ENCODE measurements at places on chromosomes 3 and 15. TPM values are rescaled to one million over a fixed set of nuclear protein-coding genes. Genes with fewer than 3 reads are reported as not detected.
A peak's percentile ranks its signal among the peaks of the same experiment; 100 is the strongest.

GRCh38 chr15:75749820-75750219, 37.2 kb upstream of the CSPG4 start:
- no peak for DNase-seq

- DNase-seq, result no peak
These were observed 21.3 kb downstream of the RAB6B start for GRCh38 chr3:133874344-133874743.

GRCh38 chr3:16599694-16600093, 5.5 kb downstream of the DAZL start:
- DNase-seq, result no peak

GRCh38 chr3:121992601-121993560, 29.2 kb downstream of the ILDR1 start:
- DNase-seq, result no peak

- no peak for DNase-seq
These were observed 23.0 kb downstream of the CP start for GRCh38 chr3:149198611-149199010.

GRCh38 chr15:49720261-49720660, 99.4 kb downstream of the DTWD1 start:
- no peak for DNase-seq

- DNase-seq, result no peak
These were observed 6.9 kb upstream of the CFAP20DC start for GRCh38 chr3:59056706-59057105.

- DNase-seq, result no peak
These were observed 127.0 kb downstream of the LIPC start for GRCh38 chr15:58558777-58559176.

- no peak for DNase-seq
These were observed 2.4 kb downstream of the RASA2 start for GRCh38 chr3:141489203-141489602.

DNA sequence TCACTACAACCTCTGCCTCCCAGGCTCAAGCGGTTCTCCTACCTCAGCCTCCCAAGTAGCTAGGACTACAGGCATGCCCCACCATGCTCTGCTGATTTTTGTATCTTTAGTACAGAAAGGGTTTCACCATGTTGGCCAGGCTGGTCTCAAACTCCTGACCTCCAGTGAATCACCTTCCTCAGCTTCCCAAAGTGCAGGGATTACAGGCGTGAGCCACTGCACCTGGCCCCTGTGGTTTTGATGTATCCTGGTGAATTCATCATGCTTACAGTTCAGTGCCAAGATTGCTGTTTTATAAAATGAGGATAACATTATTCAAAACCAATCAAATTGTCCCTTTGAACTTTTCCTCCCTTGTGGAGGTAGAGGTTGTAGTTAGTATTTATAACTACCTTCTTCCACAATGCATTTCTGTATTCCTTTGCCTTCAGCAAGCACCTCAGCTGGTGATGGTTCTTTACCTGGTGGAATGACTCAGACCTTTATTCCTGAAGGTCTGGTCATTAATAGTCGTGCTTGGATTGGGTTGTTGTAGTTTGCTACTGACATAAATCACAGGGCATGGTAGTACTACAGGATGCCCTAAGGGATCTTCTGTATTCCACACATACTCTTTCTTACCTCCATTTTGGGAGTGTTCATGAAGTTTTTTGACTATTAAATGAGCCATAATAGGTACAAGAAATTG, 76.9 kb downstream of the UBP1 start:
- DNase-seq, result peak; percentile 81

- DNase-seq, result no peak
These were observed 32.1 kb upstream of the TJP1 start for GRCh38 chr15:29854413-29854812.

- DNase-seq, result no peak
These were observed 366.3 kb downstream of the TIGIT start for GRCh38 chr3:114660124-114660523.

FMN1 gene
- 1.7 TPM for total RNA-seq

DTX3L gene
- 57.0 TPM for total RNA-seq

GOLGA6B gene
- not detected for total RNA-seq

GABRA5 gene
- total RNA-seq, result not detected
